A549 treated with CORT108297 at 1 μM for 4 hours (cell line): ENCODE measurements at places on chromosomes 6 and 20. TPM values are rescaled to one million over a fixed set of nuclear protein-coding genes. Genes with fewer than 3 reads are reported as not detected.

Gene RHAG
- 0.06 to 0.10 TPM (median 0.07 TPM) in 3 of 5 replicates, not detected in the others for total RNA-seq

Gene RSPH4A
- total RNA-seq = 0.16 to 0.28 TPM (median 0.22 TPM) in 5 replicates

Gene FBXO9
- total RNA-seq = 33.4 to 39.4 TPM (median 38.8 TPM) in 5 replicates

Gene BEND3
- 3.3 to 3.9 TPM (median 3.6 TPM) in 5 replicates for total RNA-seq

Gene ZNF831
- not detected in 5 replicates for total RNA-seq

Gene AGER
- total RNA-seq = 1.4 to 2.3 TPM (median 1.7 TPM) in 5 replicates
